ENCODE measurements at places on chromosomes 11 and 22. TPM values are rescaled to one million over a fixed set of nuclear protein-coding genes. Genes with fewer than 3 reads are reported as not detected.

DNA sequence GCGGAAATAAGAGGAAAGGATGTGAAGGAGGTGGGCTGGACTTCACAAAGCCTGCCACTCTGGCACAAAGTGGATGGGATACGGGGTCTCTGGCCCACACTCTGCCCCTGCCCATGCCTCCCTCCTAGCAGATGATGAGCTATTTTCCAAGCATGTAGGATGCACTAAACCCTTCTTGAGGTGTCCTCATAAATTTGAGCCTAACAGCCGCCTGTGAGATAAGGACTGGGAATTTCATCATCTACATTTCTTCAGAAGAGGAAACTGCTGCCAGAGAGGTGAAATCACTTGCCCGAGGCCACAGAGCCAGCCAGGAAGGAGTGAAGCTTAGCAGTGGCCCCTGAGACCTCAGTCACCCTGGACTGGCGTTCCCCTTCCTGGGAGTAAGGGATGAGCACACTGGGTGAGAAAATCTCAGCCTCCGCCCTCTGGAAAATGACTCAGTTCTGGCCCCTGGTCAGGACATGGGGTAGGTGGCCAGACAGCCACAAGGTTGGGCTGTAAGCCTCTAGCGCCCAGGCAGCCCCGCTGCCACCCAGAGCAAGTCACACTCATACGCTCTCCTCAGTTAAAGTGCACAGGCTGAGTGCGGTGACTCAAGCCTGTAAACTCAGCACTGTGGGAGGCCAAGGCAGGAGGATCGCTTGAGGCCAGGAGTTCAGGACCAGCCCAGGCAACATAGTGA is 27.9 kb downstream of the MB start:
- DNase-seq = no peak

GRCh38 chr11:70507466-70508230 is 109.3 kb downstream of the CTTN start:
- DNase-seq = no peak

DNA sequence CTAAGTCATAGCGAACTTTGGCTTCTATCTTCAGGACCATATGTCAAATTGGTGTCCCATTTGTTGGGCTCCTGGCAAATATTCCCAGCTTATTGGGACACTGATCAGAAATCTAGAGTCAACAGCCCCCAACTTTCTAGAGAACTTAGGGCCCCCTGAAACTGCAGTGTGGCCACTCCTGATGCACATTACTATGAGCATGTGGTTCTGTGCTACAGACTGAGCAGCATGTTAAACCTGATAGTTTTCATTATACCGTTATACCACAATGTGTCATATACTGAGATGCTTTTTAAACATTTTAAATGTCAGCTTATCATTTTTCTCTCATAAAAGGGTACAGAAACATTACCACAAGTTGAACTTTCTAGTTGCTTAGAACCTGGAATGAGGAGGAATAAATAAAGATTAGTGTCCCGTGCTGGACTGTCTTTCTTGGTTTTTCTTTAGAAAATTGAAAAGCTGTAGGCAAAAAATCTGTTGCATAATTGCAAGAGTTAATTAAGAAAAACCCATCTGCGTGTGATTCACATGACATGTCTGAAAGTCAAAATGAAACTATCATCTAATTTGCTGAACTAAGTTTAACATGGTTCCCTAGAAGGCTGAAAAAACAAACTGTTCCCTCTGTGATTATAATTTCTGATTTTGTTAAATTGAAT is 16.4 kb upstream of the CTSC start:
- DNase-seq = no peak

Gene BDNF
- 0.70 TPM for total RNA-seq

Gene PGA4
- 0.88 TPM for total RNA-seq

Data from cardiac muscle cell (in vitro differentiated cells and primary cell).